KBM-7 (cell line): ENCODE measurements at places on chromosomes 12 and 14.

DNA sequence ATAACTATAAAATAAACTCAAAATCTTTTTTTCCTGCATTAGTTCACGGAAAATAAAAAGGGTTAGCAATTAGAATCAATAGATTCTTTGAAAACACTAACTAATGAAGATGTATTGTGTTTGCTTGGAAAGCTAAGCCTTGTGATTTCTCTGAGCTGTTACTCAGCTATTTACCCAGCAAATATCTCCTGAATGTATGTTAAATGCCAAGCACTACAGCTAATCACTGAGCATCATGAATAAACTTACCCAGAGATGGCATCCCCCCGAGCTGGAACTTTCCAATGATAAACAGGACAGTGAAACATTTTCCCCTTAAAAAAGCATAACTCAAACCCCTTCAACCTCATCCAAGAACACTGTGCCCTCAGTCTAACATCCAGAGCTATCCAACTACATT, 71.2 kb downstream of the SLC2A13 start:
- DNase-seq, result no peak

DNA sequence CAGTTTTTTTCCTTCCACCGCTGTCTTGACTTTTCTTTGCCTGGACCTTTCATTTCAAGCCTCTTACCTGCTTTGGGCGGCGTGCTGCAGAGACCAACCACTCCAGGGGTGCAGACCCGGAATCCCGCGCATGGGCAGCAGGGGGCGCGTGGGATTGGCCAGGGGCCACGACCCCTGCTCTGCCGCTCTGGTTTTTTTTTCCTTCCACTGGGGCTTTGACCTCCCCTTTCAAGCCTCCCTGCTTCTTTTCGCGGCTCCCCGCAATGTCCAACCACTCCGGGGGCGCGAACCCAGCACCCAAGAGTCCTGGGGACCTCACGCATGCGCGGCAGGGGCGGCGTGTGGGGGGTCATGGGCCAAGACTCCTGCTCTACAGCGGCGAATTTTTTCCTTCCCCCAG, 325.1 kb downstream of the ALG10 start:
- no peak for DNase-seq

- DNase-seq, result no peak
Observed at GRCh38 chr14:24818058-24818822, 184.2 kb upstream of the GZMB start.

- no peak for DNase-seq
Observed at GRCh38 chr12:113867258-113867657, 98.9 kb downstream of the RBM19 start.

- no peak for DNase-seq
Observed at GRCh38 chr12:1628666-1629337, at the start of gene WNT5B. WNT5B (plus strand) TSS chr12:1629231; CDS start chr12:1631355, 2,124 bp downstream.

DNA sequence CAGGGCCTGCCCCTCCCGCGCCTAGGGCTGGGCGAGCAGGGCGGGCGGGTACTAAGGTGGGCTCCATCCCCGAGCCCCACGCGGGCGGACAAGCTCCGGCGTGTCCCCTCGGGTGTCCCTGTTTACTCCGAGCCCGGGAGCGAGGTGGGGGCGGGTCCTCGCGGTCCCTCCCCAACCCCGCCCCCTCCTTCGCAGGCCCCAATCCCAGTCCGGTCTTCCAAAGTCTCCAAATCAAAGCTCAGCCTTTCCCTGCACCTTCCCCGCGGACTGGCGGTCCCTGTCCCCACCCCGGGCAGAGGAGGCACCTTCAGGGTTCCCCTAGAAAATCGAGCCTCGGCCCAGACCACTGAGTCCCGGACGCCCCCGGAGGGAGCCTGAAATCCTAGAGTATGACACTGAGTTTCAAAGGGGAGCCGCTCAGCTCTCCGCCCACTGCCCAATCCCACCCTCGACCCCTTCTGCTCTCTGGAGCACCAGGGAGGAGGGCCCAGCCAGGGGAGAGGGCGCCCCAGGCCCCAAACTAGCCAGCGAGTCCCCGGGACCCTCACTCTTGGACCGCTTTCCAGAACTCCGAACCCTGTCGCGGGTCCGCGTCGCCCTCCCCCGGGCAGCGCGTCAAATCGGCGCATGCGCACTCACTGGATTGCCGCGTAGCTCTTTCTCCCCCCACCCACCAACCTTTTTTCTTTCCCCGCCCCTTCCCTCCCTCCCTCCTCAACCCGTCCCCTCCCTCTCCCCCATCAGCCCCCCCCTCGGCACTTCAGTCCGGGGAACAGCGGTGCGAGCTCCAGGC, at the start of gene LRP1:
Gene LRP1 (plus strand): TSS at position 758 of the 793 bp plus-strand sequence. CDS start 482 bp downstream, outside the sequence.
- peak; percentile 61 for DNase-seq
